ENCODE measurements at places on chromosomes 16 and 17.

- no peak for DNase-seq
Measured at GRCh38 chr17:76432712-76433336, 20.1 kb downstream of the UBE2O start.

- no peak for DNase-seq
Measured at GRCh38 chr16:67426022-67426421, 4.9 kb upstream of the HSD11B2 start.

DNA sequence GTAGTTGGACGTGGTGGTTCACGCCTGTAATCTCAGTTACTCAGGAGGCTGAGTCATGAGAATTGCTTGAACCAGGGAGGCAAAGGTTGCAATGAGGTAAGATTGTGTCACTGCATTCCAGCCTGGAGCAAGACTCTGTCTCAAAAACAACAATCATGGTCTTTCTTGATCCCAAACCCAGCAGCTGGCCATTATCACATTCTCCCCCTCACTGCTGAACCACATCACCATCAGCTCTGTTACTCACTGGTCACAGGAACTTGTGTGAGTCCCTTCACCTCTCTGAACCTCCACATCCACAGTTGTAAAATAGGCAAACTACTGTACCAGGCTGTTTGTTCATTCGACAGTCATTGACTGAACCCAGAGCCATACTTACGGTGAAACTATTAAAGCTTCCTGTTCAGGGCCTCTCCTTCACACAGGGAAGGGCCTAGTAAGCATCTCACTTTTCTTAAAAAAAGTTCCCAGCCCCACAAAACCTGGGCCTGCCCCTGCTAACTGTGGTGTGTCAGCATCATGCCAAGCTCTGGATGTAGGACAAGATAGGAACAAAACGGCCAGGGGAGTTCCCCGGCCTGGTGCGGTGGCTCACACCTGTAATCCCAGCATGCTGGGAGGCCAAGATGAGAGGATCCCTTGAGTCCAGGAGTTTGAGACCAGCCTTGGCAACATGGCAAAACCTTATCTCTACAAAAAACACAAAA, 104.7 kb downstream of the COPRS start:
- no peak for DNase-seq

GRCh38 chr17:7237761-7238419, 1.4 kb downstream of the PHF23 start:
- DNase-seq = no peak

- DNase-seq = no peak
Measured at GRCh38 chr17:50114849-50115357, 15.1 kb downstream of the SAMD14 start.

DNA sequence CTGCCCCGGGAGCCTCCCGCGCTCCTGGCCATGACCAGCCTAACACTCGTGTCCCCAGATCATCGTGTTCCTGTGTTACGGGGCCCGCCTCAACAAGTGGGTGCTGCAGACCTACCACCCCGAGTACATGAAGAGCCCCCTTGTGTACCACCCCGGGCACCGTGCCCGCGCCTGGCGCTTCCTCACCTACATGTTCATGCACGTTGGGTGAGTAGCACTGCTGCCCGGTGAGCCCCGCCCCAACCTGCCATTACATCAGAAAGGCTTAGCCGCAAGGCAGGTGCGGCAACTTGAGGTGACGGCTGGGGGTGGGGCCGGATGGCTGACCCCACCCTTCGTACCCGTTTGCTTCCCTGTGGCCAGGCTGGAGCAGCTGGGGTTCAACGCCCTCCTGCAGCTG, 1.4 kb downstream of the RHBDL1 start:
- no peak for DNase-seq

DNA sequence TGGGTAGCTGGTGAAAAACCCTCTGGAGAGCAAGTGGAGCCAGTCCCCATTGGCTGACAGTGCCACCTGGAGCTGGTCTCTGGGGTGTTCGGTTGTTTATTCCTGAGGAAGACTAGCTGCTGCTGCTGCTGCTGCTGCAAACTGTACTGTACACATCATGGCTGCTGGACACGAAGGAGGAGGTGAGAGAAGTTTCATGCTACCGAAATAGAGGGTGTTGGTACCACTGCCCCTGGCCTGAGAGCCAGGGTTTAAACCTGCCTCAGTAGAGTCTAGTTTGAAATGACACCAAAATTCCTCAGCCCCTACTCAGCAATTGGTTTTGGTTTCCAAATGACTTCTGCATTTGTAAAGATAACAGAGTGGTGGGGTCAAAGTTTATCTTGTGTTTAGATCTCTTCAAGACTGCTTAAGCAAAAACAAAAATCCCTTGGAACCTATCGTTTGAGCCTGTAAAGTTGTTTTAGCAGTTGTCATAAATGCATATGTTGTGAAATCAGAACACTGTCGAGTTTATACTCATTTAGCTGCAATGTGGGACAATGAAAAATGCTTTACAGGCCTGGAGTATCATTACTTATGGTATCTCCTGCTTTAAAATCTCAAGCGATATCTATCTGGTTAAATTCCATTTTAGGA, 40.8 kb downstream of the CYB5B start:
- no peak for DNase-seq

DNA sequence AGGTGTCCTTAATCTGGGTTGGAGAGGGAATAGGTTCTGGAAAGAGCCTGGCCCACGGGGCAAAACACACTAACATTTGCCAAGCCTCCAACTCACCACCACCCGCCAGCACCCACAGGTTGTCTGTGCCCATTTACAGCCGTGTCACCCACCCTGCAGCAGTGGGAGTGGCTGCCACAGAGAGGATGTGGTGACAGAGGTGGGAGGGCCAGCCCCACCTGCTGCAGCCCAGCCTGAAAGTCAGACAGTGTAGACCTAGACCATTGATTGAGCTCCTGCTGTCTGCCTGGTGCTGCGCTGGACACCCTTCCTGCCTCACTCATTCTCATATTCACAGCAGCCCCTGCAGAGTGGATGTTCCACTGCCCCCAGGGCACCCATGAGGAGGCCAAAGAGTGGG, 44.7 kb downstream of the IL21R start:
- DNase-seq = no peak

DNA sequence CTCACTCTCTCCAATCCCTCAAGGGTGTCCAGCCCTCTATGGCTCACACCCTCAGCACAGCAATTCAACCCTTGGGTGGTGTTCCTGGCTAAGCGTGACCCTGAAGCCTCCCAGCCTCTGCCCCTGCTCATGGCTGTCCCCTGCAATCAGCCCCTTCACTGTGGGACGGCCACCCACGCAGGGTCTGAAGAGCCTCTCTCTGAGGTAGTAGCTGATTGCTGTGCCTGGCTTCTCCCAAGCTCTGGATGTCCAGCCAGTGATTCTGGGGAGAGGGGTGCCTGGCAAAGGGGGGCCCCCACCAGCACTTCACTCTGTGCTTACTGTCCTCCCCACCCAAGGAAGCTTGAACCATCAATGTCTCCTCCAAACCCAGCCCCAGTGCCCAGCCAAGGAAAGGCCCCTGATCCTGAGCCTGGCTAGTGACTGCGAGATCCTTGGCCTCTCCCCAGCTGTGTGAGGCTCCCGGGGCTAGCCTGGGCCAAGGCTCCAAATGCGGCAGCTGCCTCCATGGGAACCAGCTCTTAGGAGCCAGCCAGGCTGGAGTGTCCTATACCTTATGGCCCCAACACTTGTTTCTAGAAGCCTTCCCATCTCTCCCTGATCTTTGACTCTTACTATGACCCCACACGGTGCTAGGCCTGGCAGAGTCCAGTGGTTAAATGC, 9.9 kb downstream of the MTSS2 start:
- no peak for DNase-seq

GRCh38 chr17:62796291-62796690, 11.8 kb downstream of the MARCHF10 start:
- no peak for DNase-seq

DNA sequence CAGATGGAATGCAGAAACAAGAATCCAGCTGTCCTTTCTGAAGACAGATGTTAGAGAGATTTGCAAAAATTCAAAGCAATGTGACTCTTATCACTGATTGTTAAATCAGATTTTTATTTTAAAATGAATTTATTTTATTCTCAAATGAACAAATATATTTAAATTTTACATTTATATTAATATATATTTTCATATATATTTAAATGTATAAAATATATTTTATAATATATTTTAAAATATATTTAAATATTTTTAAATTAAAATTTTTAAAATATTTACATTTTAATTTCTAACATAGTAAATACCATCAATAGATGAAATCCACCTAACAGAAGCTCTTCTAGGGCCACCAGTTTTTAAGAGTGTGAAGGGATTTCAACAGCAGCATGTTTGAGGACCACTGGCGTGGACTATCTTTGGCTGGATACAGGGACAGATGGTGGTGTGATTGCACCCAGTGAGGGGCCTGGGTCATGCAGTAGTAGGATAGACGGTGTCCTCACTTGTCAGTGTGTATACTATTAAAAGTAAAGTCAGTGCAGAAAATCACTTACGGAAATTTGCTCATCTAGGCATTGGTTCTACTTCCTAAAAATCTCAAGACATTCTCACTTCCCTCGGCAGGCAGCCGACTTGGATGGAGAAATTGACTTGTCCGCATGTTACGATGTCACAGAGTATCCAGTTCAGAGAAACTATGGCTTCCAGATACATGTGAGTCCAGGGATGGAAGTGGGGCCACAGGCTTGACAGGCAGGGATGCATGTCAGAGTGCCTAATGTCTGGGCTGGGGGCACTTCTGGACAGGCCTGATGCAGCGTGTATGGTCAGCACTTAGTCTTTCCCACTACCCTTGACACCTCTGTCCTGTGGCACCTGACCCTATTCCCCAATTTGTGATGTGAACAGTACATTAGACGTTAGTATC, 56.3 kb downstream of the PLD6 start:
- DNase-seq = no peak

DNA sequence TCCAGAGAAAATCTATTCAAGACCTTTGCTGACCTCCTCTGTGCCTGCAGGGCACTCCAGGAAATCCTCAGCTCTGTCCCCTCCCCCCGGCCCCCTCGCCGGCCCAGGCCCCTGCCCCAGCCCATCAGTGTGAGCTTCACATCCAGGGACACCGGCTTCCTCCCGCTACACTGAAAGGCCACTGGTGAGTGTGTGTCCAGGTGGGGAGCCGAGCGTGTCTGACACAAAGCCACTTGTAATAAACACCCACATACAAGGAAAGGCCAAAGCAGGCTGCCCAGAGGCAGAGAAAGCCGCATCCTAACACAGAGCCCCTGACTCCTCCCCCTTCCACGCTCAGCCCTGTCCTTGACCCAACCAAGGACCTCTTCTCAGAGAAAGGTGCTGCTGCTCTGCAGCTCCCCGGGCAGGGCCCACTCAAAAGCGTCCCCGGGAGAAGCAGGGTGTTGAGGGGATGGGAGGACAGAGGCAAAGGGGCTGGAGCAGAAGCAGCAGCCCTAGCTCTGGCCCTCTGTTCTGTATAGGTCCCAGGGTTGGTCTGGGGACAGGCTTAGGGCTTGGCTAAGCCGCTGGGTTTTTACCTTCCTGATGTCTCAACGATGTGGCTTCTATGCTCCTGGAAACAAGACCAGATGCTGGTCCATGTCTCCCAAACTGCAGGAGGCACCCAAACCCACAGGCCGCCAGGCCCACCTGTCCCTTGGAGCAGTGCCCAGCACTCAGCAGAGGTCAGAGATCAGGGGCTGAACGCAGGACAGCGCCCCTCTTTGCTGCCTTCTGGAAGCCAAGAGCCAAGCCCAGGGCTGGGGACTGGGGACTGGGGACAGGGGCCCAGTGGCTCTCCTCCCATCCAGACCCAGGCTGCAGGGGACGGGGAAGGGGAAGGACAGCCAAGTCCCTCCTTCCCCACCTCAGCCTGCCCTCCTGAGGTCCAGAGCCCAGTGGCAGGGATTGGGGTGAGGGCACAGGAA, 15.3 kb downstream of the MNT start:
- DNase-seq = no peak

- DNase-seq = no peak
Measured at GRCh38 chr17:58337210-58337599, 8.6 kb upstream of the TSPOAP1 start.

GRCh38 chr17:2621241-2621640, 27.8 kb downstream of the PAFAH1B1 start:
- DNase-seq = no peak
